ENCODE measurements at places on chromosomes 6 and 20.

DNA sequence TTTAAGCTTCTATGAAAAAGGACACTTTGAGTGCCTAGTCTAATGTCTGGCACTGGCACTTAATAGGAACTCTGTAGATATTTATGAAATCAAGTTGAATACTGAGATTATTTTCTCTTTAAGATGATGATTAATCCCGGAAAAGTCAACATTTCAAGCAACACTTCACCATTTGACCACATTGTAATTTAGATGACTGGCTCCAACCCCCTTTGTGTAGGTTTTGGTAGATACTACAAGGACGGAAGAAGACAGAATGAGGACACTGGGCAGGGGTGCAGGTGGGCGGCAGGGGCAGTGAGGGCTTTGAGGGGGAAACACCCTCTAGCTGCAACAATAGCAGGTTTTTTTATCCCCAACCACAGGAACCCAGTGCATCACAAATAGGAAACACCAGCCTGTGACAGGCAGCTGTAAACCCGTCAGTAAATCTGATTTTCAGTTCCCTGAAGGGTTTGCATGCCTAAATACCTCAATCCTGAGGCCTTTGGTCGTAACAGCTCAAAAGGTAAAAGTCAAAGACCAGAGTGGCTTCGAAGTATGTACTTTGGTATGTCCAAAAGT lies 4.6 kb downstream of the DTNBP1 start:
- DNase-seq: no peak

- no peak for DNase-seq
Observed at GRCh38 chr6:38806833-38807232, 91.7 kb downstream of the DNAH8 start.

- DNase-seq: no peak
Observed at GRCh38 chr20:45032276-45032675, 66.0 kb downstream of the STK4 start.

GRCh38 chr6:170210651-170211403 lies 80.1 kb downstream of the DLL1 start:
- no peak for DNase-seq

- no peak for DNase-seq
Observed at GRCh38 chr6:51854876-51855275, 232.5 kb downstream of the PKHD1 start.

- no peak for DNase-seq
Observed at GRCh38 chr6:167210375-167211294, 52.9 kb upstream of the GPR31 start.

- DNase-seq: no peak
Observed at GRCh38 chr6:33458676-33459075, 4.3 kb downstream of the ZBTB9 start.

DNA sequence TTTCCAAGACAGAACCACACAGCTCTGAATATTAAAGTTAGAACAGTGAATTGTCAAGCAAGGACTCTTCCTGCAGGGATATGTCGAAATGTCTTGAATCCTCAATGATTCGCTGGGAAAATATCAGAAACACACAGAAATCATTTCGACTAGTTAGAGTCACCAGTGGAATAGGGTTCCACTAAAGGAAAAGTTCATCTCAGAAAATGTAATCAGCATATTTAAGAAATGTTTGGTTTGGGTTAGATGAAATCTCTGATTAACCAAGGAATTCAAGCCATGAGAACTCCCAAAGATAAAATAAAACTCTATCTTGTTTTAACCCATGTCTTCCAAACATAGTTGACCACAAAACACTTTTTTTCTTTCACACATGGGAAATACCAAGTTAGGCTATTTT lies 621.0 kb upstream of the NRSN1 start:
- no peak for DNase-seq

DNA sequence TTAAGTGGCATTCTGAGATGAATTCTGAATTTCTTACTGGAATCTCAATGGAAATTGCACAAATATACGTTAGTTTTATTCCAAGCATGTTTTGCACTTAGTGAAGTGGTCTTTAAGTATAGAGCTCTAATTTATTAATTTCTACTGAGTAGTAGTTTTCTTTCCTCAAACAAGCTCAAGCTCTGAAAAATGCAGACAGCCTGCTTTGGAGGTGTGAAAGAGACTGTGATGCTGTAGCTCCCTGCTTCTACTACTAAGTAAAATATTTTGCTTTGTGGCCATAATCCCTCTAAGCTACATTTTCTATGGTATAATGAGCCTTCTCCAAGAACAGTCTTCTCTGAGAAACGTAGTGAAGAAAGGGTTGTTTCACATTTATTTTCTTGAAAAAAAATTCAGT lies 243.5 kb upstream of the HS3ST5 start:
- DNase-seq: no peak

GRCh38 chr20:575230-575629 lies 31.6 kb upstream of the CSNK2A1 start:
- DNase-seq: no peak

GRCh38 chr20:51372176-51372803 lies 170.2 kb downstream of the NFATC2 start:
- peak; percentile 54 for DNase-seq

DNA sequence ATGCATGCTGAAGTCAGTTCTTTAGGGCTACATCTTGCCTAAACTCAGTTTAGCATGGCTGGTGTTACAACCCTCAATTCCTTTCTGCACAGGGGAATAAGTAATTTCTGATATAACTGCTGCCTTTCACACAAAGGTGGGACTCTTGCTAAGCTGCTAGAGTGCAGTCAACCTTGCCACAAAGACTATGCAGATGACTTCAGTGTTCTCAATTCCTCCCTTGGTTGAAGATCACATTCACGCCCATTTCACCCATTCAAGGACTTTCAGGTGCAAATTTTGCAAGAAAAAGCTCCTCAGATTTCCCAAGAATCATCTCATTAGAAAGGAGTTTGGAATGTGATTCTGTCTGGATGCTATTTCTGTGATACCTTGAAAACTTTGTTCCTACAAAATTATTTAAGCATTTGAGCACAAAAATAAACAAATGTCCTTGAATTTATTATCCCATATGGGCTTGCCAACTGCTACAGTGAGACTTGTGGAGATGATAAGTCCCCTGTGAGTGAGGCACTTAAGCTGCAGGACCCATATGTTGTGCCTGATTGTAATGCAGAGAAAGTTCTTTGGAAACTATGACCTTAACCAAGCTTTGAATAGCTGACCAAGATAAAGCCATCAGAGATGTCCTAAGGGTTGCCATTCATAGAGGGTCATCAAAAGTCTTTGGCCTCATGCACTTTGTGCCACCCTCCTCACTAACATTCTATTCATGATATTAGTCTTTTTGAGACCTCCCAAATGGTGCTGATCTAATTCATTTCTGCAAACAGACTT lies 111.8 kb downstream of the PLCB4 start:
- DNase-seq: no peak

DNA sequence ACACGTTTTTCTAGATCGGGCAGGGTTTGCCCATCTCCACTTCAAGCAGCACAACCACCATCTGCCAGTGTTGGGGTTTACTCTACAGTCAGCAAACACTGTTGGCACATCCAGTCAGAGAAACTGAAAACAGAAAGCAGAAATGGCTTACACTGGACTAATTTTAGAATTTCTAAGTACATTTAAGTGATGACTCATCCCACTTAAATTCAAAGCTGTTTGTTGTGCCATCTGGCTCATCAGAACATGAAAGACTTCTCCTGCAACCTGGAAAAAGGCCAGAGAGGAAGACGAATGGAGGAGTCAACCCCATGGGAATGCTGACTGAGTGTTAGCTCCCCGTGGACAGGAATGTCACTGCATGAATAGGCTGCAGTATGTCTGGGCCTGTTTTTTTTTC lies 21.8 kb downstream of the FAM209B start:
- no peak for DNase-seq
